Purkinje cell (primary cell): ENCODE measurements at places on chromosomes 13 and 19. TPM values are rescaled to one million over a fixed set of nuclear protein-coding genes. Genes with fewer than 3 reads are reported as not detected.

LAMP1 gene
- polyA plus RNA-seq = 47.8 and 70.1 TPM in 2 replicates

CCL25 gene
- not detected in 2 replicates for polyA plus RNA-seq

CGB8 gene
- not detected in 2 replicates for polyA plus RNA-seq

SYNGR4 gene
- not detected in 2 replicates for polyA plus RNA-seq
